HFFc6 (cell line): ENCODE measurements at places on chromosomes 2 and 18. TPM values are rescaled to one million over a fixed set of nuclear protein-coding genes. Genes with fewer than 3 reads are reported as not detected.

DNA sequence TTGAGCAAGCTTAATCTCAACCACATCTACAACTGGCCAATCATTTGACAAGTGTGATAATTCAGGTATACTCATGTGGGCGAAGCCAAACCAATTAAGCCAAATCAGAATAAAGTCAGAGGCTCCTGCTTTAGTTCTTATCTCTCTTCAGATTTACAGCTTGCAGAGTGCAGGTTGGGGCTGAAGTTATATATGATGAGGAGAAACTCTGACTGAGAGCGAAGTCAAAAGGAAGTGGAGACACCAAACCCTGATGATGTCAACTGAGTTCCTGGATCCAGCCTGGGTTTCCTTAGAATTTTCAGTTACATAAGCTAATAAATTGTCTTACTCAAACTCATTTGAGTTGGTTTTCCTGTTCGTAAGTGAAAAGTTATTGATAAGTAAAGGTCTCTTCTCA lies 73.9 kb downstream of the ASXL2 start:
- H3K4me3 ChIP-seq, result no peak overlapping the region
- peaks cover 28% of the 10 kb centered on the region for H3K36me3 ChIP-seq
- peaks cover 22% of the 10 kb centered on the region for H3K4me1 ChIP-seq
- H3K27ac ChIP-seq, result no peak overlapping the region
- no peak for DNase-seq
- H3K27me3 ChIP-seq, result no peaks in the 10 kb centered on the region

DNA sequence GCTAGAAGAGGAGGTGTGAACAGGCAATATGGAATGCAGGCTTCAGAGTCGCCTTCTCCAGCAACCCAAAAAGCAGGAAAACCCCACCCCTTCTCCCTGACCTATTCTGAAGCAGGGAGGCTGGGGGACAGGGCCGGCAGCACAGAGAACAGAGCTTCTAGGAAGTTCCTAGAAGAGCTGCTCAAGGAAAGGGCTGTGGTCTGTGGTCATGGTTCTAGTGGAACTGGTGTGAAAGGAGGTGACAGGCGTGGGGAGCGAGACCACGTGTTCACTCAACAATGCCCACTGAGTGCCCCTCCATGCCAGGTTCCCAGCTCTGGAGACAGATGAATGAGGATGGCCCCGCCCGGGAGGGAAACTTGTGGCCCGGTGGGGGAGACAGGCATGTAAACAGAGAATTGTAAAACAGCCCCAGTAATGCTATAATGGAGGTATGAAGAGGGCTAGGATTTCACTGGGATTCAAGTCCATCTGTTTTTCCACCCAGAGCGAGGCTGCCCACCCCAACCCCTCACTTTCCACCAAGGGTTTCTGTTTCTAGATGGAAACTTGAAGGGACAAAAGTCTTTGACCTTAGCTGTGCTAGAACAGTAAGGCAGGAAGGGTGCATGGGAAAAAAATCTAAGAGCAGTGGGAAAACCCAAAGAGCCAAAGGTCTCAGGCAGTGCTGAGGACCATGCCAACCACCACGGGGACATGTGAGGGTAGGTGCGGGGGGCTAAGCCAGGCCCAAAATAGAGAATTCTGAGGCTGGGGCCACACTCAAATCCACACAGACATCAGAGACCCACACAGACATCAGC lies 71.8 kb downstream of the TNS1 start:
- peaks cover 5% of the 10 kb centered on the region for H3K27me3 ChIP-seq
- peak overlapping the region; percentile 84 for H3K27ac ChIP-seq
- H3K36me3 ChIP-seq, result 0 out of 2 replicates have a peak, but pooled peaks cover 6% of the 10 kb centered on the region
- peaks cover 99% of the 10 kb centered on the region for H3K4me1 ChIP-seq

DNA sequence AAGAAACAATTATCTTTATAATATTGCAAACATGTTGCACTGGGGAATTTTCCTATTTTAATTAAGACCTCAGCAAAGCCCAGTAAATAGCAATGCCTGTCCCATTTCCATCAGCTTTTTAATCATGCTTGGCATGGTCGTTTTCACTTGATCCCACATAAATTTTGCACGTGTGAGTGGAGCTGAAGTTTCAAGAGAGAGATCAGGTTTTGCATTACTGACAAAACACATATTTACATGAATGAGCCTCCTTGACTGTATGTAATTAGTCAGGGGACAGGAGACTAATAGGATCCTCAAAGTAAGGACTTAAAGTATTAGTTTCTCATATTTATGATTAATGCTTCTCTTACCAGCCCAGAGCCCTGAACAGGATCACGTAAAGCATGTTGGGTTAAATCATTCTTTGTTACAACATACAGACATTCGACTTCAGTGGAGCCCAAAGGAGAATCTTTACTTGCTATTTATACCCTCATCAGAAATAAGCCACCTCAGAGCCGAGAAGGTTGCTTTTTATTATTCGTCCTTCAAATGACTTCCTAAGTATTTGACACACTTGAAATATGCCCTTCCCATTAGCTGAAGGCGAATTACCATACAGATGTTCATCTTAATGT lies 711.3 kb downstream of the GALR1 start:
- peaks cover 15% of the 10 kb centered on the region for H3K36me3 ChIP-seq
- H3K4me3 ChIP-seq, result no peak overlapping the region
- no peak overlapping the region for H3K27ac ChIP-seq
- DNase-seq, result no peak

ELOA2 gene
- not detected in 3 replicates for total RNA-seq

DNA sequence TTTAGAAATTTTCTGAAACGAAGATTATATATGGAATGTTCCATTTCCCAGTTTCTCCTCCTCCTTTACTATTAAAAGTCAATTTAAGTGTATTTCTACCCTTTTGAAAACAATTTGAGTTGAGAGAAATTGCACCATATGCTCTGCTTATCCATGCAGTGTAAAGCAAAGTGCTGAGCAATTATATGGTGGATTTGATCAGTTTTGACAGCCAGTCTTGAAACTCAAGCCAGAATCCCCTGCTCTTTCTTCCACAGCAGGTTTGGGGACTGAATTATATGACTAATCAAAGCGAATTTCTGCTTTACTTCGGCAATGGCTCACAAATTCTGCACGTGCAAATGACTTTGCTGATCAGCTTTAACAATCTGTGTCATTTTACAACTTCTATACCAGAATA lies 1183.6 kb downstream of the LRP1B start:
- no peak for DNase-seq
- peaks cover 3% of the 10 kb centered on the region; the same call in 1 of the 2 replicates for H3K36me3 ChIP-seq
- no peaks in the 10 kb centered on the region for H3K4me1 ChIP-seq
- H3K4me3 ChIP-seq, result no peak overlapping the region
- no peaks in the 10 kb centered on the region; the same call in 1 of the 2 replicates for H3K27me3 ChIP-seq

- H3K4me1 ChIP-seq, result peaks cover 46% of the 10 kb centered on the region
- H3K36me3 ChIP-seq, result peaks cover 9% of the 10 kb centered on the region; the same call in 1 of the 2 replicates
- H3K27me3 ChIP-seq, result peaks cover 3% of the 10 kb centered on the region; the same call in 1 of the 2 replicates
- peak overlapping the region; percentile 91 for H3K4me3 ChIP-seq
- DNase-seq, result no peak
These were observed 1.2 kb downstream of the ZNF236 start for GRCh38 chr18:76823587-76824011.

DNA sequence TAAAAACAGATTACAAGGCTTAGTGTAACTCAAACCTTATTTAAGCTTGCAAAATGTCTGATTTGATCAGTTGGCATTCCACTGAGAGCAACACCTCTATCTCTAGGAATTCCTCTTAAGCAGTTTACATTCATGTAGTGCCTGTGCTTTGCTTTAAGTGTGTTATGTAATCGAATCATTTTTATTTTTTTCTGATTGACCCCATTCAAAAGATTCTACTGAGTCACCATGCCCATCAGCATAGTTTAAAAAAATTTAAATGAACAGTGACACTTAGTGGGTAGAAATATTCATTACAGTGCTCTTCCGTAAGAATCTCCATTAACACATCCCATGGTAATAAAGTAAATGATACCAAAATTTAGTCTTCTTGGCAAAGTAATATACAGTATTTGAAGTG lies 67.8 kb upstream of the SLC4A10 start:
- H3K27me3 ChIP-seq, result no peaks in the 10 kb centered on the region
- H3K4me3 ChIP-seq, result no peak overlapping the region
- no peak for DNase-seq
- no peaks in the 10 kb centered on the region for H3K36me3 ChIP-seq
- H3K27ac ChIP-seq, result no peak overlapping the region

DNA sequence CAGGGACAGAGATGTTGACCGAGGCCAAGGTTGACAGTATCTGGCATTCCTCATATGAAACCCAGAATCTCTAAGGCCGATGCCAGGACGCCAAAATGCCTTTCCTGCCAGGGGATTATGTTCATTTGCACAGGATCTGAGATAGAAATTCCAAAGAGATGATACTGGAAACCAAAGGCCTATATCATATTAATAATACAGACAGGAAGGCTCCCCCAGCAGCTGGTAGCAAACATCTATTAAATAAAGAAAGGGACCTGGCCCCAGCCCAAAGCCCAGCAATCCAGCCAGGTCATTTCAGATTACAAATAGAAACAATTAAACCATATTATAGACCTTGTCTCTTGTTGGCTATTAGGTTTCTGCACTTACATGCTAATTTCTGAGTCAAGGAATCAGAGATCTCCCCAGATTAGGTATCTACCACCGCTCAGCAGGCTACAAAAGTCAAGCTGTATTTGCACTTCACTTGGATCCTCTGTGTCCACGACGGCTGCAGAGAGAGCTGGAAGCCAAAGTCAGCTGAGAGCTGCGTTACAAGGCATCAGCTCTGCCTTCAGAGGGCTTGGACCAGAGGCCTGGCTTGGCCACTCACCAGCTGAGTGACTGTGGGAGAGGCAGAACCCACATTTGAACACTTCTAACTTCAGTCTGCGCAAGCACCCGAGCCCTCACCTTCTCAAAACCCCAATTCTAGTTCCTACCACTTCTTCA lies 269.3 kb upstream of the SIX2 start:
- H3K27ac ChIP-seq, result no peak overlapping the region
- peaks cover 26% of the 10 kb centered on the region for H3K27me3 ChIP-seq
- no peak overlapping the region for H3K4me3 ChIP-seq
- no peak for DNase-seq

DNA sequence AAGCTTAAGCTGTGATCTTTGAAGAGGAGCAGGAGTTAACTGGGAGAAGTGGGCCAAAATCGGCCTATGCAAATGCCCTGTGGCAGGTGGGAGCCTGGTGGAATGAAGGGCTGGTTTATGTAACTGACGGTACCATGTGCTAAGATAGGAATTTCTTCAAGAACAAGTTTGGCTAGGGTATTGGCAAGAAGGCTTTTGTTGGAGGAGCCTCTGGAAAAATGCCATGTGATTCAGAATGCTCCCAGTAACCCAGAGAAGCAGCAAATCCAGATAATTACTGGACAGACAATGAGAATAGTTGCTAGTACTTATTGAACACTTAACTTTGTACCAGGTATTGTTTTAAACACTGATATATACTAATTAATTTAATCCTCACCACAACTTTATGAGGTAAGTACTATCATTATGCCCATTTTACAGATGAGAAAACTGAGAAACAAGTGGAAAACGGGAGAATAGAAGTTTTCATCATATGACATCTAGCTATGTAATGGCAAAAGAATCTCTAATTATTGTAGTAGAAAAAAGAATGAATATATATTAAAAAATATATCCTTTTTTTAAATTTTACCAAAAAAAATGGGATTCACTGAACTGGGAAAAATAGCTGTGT lies 9.1 kb upstream of the FAM124B start:
- H3K36me3 ChIP-seq, result no peaks in the 10 kb centered on the region
- DNase-seq, result peak; percentile 25
- no peak overlapping the region for H3K27ac ChIP-seq
- H3K27me3 ChIP-seq, result peaks cover 6% of the 10 kb centered on the region
- peaks cover 24% of the 10 kb centered on the region for H3K4me1 ChIP-seq
- H3K4me3 ChIP-seq, result no peak overlapping the region

DNA sequence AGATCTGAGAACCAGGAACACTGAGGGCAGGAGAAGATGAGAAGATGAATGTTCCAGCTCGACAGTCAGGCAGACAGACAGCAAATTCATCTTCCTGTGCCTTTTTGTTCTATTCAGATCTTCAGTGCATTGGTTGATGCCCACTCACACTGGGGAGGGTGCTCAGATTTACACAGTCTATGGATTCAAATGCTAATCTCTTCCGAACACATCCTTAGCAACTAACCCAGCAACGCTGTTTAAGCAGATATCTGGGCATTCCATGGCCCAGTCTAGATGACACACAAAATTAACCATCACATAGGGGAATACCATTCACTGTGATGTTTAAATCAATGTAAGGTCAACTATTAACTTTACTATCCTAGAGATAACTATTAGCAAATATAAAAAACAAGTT lies 571.9 kb downstream of the NYAP2 start:
- no peak overlapping the region for H3K27ac ChIP-seq
- no peak for DNase-seq
- H3K27me3 ChIP-seq, result no peaks in the 10 kb centered on the region; the same call in 1 of the 2 replicates
- H3K4me1 ChIP-seq, result no peaks in the 10 kb centered on the region

DNA sequence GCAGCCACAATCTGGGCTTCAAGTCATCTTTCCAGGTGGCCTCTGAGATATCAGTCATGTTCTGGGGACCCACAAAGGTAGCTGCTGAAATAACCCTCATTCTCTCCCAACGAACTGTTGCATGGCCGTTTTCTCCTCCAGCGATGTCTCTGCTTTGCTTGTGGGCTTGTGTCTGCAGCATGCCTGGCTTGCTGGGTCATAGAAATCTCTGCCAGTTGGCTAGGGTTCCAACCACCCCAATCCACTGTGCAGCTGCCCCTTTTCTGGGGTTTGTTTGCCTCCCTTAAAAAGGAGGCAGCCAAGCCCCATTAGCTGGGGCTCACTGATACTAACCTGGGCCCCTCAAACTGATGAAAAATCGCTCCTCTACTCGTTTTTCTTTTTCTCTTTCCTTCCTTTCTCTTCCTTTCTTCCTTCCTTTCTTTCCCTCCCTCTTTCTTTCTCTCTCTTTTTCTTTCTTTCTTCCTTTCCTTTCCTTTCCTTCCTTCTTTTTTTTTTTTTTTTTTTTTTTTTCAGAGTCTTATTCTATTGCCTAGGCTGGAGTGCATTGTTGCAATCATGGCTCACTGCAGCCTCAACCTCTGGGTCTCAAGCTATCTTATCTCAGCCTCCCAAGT lies 680.0 kb downstream of the EPHA4 start:
- H3K27ac ChIP-seq, result no peak overlapping the region
- DNase-seq, result no peak
- H3K4me3 ChIP-seq, result no peak overlapping the region
- peaks cover 37% of the 10 kb centered on the region for H3K4me1 ChIP-seq
- H3K27me3 ChIP-seq, result no peaks in the 10 kb centered on the region; the same call in 1 of the 2 replicates

- H3K4me1 ChIP-seq, result no peaks in the 10 kb centered on the region
- H3K36me3 ChIP-seq, result no peaks in the 10 kb centered on the region
- no peak for DNase-seq
- H3K4me3 ChIP-seq, result no peak overlapping the region
- H3K27ac ChIP-seq, result no peak overlapping the region
These were observed 423.3 kb downstream of the CMPK2 start for GRCh38 chr2:6442252-6442985.

CD302 gene
- total RNA-seq, result 1.9 to 4.3 TPM (median 2.4 TPM) in 3 replicates

- peak overlapping the region; percentile 95 for H3K4me3 ChIP-seq
- H3K4me1 ChIP-seq, result peaks cover 42% of the 10 kb centered on the region
- peaks cover 21% of the 10 kb centered on the region for H3K36me3 ChIP-seq
- DNase-seq, result no peak
These were observed 1.7 kb downstream of the TP53I3 start for GRCh38 chr2:24082787-24083566.

GRCh38 chr18:3902676-3903075 lies 452.7 kb downstream of the TGIF1 start:
- H3K4me1 ChIP-seq, result peaks cover 36% of the 10 kb centered on the region
- H3K36me3 ChIP-seq, result peaks cover 3% of the 10 kb centered on the region; the same call in 1 of the 2 replicates
- no peak for DNase-seq
- H3K27ac ChIP-seq, result peak overlapping the region; percentile 92
- no peaks in the 10 kb centered on the region; the same call in 1 of the 2 replicates for H3K27me3 ChIP-seq
